ENCODE measurements at places on chromosomes 4 and X.

DNA sequence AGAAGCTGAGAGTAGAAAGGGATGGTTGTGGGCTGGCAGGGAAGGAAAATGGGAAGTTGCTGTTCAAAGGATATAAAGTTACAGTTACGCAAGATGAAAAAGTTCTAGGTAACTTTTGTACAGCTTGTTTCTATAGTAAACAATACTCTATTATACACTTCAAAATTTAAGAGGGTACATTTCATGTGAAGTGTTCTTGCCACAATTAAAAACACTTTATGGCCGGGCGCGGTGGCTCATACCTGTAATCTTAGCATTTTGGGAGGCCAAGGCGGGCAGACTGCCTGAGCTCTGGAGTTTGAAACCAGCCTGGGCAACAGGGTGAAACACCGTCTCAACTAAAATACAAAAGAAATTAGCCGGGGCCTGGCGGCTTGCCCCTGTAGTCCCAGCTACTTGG is 623.6 kb downstream of the STIM2 start:
- DNase-seq: no peak

- DNase-seq: no peak
Observed at GRCh38 chrX:153684467-153685155, 3.1 kb upstream of the SLC6A8 start.

DNA sequence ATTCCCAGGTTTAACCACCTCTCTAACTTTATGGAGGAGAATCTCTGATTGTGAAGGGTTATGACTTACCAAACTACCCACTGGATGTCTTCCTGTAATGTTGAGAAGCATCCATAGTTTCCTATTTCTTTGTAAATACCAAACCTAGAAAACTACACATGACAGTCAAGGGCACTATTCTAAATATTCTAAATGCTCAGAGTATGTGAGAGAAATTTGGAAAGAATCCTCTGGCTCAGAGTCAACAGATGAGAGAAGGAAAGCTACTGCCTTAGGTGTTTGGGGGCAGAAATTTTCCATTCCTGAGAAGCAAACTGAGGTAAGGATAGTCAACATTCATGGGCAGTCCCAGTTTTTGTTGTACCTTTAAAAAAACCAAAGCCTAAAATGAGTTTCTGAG is 155.8 kb downstream of the KCNIP4 start:
- DNase-seq: no peak

GRCh38 chrX:40778861-40779575 is 43.7 kb upstream of the MED14 start:
- no peak for DNase-seq

DNA sequence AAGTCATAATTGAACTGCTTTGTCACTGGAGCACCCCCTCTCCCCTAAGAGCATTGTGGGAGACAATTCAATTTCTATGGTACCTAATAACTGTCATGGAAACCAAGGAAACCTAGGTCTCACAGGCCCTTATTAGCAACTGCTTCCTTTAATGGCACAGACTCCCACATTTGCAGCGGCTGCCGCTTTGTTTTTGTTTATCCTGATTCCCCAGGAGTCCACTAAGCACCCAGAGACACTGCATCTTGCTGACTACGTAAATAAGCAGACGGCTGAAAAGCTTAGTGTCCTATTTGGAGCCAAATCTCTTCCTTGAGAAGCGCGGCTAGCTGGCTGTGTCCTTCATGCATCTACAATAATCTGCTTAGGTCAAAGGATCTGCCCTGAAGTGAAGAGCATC is 494.4 kb downstream of the TMA16 start:
- DNase-seq: no peak

DNA sequence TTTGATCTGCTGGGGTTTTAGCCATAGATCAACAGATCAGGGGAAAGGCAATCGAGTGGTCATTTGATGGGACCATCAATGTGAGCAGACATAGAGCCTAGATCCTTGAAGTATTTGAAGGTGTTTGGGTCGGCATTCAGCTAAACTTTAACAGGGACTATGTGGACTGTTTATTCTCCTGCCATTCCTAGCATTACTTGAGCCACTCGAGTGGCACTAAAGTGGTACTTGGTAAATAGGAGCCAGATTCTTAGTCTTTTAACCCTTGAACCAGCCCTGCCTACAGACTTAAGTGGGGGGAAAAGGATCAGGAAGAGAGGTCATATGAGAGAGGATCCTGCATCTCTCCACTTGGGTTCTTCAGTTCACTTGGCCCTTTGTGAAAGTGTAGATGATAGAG is 3.8 kb downstream of the MSN start:
- no peak for DNase-seq

DNA sequence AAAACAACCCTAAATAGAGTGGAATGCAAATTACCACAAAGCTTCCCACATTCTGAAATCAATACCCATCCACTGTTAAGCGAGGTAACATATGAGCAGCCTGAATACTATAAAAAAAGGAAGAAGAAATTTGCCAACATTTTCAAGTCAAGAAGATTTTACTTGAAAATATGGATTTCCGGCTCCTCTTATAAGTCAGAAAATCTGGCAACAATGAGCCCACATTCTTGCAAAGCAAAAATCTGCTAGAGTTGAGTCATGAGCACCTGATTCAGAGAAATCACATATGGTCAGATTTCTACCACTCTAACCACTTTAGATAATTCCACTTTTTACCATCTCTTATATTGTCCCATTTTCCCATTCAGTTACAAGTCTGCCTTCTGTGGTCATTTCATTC is 395.7 kb downstream of the DTHD1 start:
- no peak for DNase-seq

GRCh38 chr4:11471618-11472017 is 42.9 kb upstream of the HS3ST1 start:
- DNase-seq: peak; percentile 49

GRCh38 chrX:154040863-154041262 is 21.2 kb upstream of the IRAK1 start:
- no peak for DNase-seq

- no peak for DNase-seq
Observed at GRCh38 chr4:55604996-55605395, 13.0 kb upstream of the PDCL2 start.

DNA sequence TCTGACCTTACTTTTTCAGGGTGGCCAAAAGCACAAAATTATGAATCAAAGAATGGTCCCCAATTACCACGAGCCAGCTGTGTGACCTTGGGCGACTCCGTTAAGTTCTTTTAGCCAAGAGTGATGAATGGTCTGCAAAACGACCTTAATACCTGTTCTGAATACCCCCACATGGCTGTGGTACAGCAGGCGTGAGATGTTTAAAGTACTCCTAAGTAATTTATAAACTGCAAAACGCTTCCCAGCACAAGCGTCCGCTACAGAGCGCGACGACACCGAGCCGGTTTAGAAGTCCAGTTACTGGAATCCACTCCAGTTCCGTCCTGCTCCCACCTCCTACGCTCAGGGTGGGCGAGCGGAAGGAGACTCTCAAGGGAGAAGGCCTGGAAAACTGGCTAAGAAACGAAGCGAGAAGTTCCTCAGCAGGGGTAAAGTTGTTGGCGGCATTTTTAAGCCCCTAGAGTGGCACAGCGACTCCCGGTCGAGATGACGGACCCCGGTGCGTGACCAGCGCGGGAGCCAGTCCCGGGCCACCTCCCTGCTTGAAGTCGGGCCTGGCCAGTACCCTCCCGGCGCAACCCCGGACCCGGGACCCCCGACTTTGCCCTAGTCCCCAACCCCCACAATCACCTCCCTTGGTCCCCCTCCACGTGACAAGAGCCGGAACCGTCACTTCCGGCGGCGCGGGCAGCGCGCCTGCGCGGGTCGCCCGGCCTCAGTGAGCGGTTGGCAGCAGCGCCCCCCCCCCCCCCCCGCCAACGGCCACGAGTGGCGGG is 659 bp upstream of the BMP2K start:
- peak; percentile 73 for DNase-seq

- no peak for DNase-seq
Observed at GRCh38 chr4:21476757-21477156, 471.8 kb downstream of the KCNIP4 start.

- no peak for DNase-seq
Observed at GRCh38 chr4:175373031-175373430, 439.0 kb downstream of the GPM6A start.

- no peak for DNase-seq
Observed at GRCh38 chr4:45036677-45037076, 310.3 kb upstream of the GNPDA2 start.

- DNase-seq: no peak
Observed at GRCh38 chrX:11363069-11363594, 69.9 kb downstream of the AMELX start.

- DNase-seq: no peak
Observed at GRCh38 chr4:2459589-2460349, 9.1 kb upstream of the RNF4 start.

GRCh38 chrX:66012094-66012534 is 27.8 kb downstream of the VSIG4 start:
- no peak for DNase-seq

GRCh38 chrX:107686792-107687191 is 58.5 kb downstream of the PRPS1 start:
- DNase-seq: no peak

GRCh38 chr4:56465599-56466295 is 1.7 kb upstream of the SRP72 start:
- DNase-seq: no peak

GRCh38 chrX:14357314-14357713 is 172.0 kb upstream of the GLRA2 start:
- no peak for DNase-seq

GRCh38 chr4:38069271-38069760 is 109.1 kb downstream of the PTTG2 start:
- no peak for DNase-seq

- DNase-seq: no peak
Observed at GRCh38 chr4:97396605-97397004, 746.7 kb downstream of the STPG2 start.

DNA sequence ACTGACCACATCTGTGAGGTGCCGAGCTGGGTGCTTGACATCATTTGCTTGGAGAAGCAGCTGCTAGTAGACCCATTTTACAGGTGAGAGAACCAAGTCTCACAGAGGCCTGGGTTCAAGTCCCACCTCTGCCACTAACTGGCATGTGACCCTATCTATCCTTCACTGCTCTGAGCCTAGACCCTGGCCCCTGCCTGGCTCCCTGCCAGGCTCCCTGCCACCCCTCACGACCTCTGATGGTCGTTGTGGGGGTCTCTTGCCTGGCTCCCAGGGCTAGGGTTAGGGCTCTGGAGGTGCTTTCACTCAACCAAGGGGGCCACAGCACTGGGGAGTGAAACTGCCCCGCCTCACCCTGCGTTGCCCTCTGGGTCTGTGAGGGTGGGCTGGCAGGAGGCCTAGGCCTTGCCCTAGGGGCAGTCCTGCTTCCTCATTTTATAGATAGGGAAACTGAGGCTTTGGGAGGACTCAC is 7.2 kb upstream of the ADD1 start:
- DNase-seq: no peak

DNA sequence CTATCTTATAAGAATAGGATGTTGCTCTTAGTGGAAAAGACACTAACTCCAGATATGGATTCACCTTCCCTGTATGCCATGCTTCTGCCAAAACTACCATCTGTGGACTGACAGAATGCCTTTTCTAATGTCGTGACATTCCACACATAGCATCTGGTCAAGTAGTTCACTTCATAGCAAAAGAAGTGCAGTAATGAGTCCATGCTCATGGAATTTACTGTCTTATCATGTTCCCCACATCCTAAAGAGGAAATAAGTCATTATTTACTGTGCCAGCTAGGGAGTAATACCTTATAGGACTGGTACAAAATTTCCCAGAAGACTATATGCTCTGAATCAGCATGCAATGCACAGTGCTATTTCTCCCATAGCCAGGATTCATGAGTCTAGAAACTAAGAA is 562.4 kb downstream of the TLL1 start:
- DNase-seq: no peak

DNA sequence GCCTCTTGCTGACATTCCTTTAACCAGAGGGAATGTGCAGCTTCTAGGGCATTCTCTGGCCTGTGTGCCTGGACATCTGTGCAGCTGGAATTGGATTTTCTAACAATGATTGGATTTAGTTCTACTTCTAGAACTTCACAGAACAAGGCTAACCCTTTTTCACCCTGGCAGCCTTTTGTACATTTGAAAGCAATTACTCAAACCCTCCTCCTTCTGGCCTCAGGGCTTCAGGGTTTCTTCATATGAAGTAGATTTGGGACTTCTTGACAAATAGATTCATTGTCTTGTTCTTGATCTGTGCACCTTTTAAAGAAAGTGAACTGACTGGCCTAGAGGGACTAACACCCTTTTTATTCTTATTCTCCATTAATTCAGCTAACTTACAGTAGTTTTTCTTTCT is 30.1 kb downstream of the SPATA18 start:
- no peak for DNase-seq

DNA sequence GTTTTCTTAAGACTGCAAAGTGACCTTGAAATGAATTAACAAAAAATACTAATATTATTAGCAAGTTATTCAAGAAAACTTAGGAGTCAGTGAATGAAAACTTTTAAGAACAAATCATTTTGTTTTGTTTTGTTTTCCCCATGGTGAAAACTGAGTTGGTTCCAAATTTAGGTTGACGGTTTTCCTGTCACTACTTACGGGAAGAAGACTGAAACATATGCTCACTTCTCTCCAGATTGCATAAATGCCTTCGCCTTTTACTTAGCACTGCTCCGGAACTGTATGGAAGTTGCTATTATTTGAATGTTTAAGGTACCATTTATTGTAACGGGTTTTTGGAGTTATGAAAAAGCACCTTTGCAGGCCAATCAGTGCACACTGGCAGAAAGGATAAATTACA is 42.8 kb downstream of the DOCK11 start:
- no peak for DNase-seq

DNA sequence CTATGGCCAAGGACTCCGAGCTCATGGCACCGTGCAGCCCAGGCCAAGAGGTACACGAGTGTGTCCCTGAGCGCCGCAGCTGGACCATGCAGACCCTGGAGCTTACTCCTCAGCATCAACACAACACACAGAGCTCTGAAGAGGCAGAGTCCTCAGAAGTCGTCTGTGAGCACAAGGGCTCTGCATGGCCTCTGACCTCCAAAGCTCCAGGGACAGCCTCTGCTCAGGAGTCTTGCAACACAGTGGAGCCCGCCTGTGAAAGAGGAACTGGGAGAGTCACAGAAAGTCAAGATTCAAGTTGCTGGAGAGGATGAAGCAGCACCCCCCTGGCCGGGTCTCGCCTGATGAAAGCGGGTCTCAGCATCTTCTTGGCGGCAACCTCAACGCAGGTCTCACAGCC is 2.9 kb downstream of the LRPAP1 start:
- DNase-seq: no peak

- DNase-seq: no peak
Observed at GRCh38 chr4:132619968-132620367, 529.1 kb upstream of the PCDH10 start.

GRCh38 chr4:40699648-40700047 is 50.1 kb upstream of the NSUN7 start:
- DNase-seq: no peak

- no peak for DNase-seq
Observed at GRCh38 chrX:123236859-123237258, 52.8 kb downstream of the GRIA3 start.

GRCh38 chrX:30156009-30156408 is 59.4 kb upstream of the MAGEB2 start:
- DNase-seq: no peak

- no peak for DNase-seq
Observed at GRCh38 chr4:108838451-108838850, 75.6 kb upstream of the ETNPPL start.

GRCh38 chrX:13082206-13083065 is 38.0 kb upstream of the FAM9C start:
- DNase-seq: no peak

- no peak for DNase-seq
Observed at GRCh38 chrX:70434914-70435586, 9.6 kb upstream of the DLG3 start.
